ENCODE measurements at places on chromosomes 1 and 21. TPM values are rescaled to one million over a fixed set of nuclear protein-coding genes. Genes with fewer than 3 reads are reported as not detected.

The RPTN gene
- total RNA-seq = not detected

The LDLRAD1 gene
- total RNA-seq = not detected

The HMGB4 gene
- total RNA-seq = not detected

The LCA5L gene
- total RNA-seq = not detected

GRCh38 chr1:43648876-43649477 is 972 bp upstream of the KDM4A start:
- DNase-seq = no peak
- H3K36me3 ChIP-seq = peaks cover 11% of the 10 kb centered on the region
- no peaks in the 10 kb centered on the region for H3K27me3 ChIP-seq
- H3K4me3 ChIP-seq = peak overlapping the region; percentile 91

- peaks cover 41% of the 10 kb centered on the region for H3K4me1 ChIP-seq
- peak overlapping the region; percentile 6 for H3K4me3 ChIP-seq
- no peak for DNase-seq
Measured at GRCh38 chr1:61079296-61079897, 3.0 kb upstream of the NFIA start.

GRCh38 chr1:175132436-175132835 is 60.1 kb downstream of the KIAA0040 start:
- H3K27me3 ChIP-seq = peaks cover 5% of the 10 kb centered on the region
- DNase-seq = no peak

DNA sequence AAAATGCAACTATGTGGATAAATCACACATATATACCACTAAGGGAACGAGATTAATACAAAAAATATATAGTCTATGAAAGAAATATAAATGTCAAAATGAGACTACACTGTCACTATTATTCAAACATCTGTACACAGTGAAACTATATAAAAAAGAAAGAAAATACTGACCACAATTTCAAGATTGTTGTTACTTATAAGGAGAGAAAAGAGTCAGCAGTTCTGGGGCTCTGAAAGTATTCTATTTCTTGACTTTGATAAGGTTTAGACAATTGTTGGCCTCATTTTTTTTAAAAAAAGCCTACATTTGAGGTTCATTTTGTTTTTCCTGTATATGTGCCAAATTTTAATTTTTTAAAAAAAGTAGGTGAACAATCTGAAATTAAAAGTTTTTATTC is 319.3 kb upstream of the CHRM3 start:
- H3K4me1 ChIP-seq = no peaks in the 10 kb centered on the region
- DNase-seq = no peak
- no peaks in the 10 kb centered on the region for H3K36me3 ChIP-seq
- no peak overlapping the region for H3K4me3 ChIP-seq
- no peaks in the 10 kb centered on the region for H3K27me3 ChIP-seq
- H3K27ac ChIP-seq = no peak overlapping the region

- H3K36me3 ChIP-seq = no peaks in the 10 kb centered on the region
- H3K4me3 ChIP-seq = no peak overlapping the region
- peaks cover 5% of the 10 kb centered on the region for H3K4me1 ChIP-seq
- no peak overlapping the region for H3K27ac ChIP-seq
- DNase-seq = no peak
Measured at GRCh38 chr21:44699502-44700001, 2.6 kb downstream of the KRTAP10-12 start.

- H3K4me1 ChIP-seq = no peaks in the 10 kb centered on the region
- H3K36me3 ChIP-seq = no peaks in the 10 kb centered on the region
- H3K27ac ChIP-seq = no peak overlapping the region
- H3K27me3 ChIP-seq = no peaks in the 10 kb centered on the region
- no peak for DNase-seq
- H3K4me3 ChIP-seq = no peak overlapping the region
Measured at GRCh38 chr1:163082971-163083370, 13.8 kb downstream of the RGS4 start.

GRCh38 chr1:46458190-46458589 is 31.4 kb upstream of the DMBX1 start:
- no peak overlapping the region for H3K4me3 ChIP-seq
- H3K27me3 ChIP-seq = peaks cover 19% of the 10 kb centered on the region
- no peak overlapping the region for H3K27ac ChIP-seq
- H3K36me3 ChIP-seq = no peaks in the 10 kb centered on the region
- no peaks in the 10 kb centered on the region for H3K4me1 ChIP-seq

- no peak overlapping the region for H3K4me3 ChIP-seq
- no peaks in the 10 kb centered on the region for H3K4me1 ChIP-seq
- DNase-seq = no peak
- no peaks in the 10 kb centered on the region for H3K27me3 ChIP-seq
Measured at GRCh38 chr1:38834937-38835827, 24.4 kb downstream of the RRAGC start.

DNA sequence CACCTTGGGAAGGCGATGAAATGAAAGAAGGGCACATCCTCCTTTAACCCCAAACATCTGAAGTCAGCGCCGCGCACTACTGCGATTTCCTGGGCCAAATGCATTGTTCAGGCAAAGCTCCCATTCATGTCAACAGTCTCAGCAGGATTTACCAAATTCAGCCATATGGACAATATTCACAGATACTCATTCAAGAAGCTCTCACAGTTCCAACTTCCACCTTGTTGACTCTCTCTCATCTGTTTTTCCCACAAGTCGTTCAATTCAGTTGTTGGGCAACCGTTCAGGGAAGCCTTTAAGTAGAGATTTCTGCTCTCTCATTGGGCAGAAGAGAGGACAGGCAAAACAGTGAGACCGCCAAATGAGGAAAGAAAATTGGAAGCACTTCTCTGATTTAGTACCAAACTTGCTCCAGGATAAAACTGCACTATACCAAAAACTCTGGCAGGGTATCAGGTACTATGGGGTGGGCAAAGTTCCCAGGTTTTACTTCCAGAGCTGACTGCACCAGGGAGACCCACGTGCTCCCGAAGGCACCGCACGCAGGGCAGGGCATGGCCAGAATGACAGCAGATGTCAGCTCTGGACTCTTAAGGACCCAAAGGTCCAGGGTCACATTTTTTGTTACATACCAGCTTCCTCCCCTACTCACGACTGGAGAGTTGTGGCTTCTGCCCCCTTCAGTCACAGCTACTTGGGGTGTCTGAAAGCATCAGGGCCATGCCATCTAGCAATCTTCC is 668.8 kb downstream of the KIF26B start:
- H3K27ac ChIP-seq = no peak overlapping the region
- no peak for DNase-seq
- H3K4me3 ChIP-seq = no peak overlapping the region
- H3K36me3 ChIP-seq = no peaks in the 10 kb centered on the region
- H3K27me3 ChIP-seq = no peaks in the 10 kb centered on the region
- no peaks in the 10 kb centered on the region for H3K4me1 ChIP-seq

- H3K4me1 ChIP-seq = peaks cover 30% of the 10 kb centered on the region
- DNase-seq = no peak
- no peak overlapping the region for H3K27ac ChIP-seq
Measured at GRCh38 chr21:33117101-33117888, 47.4 kb downstream of the OLIG1 start.

GRCh38 chr21:30104241-30104640 is 62.4 kb downstream of the CLDN17 start:
- H3K27me3 ChIP-seq = no peaks in the 10 kb centered on the region
- no peak overlapping the region for H3K4me3 ChIP-seq
- H3K27ac ChIP-seq = no peak overlapping the region
